ENCODE measurements at places on chromosomes 16 and 17.

- no peak for DNase-seq
Observed at GRCh38 chr16:83792391-83792790, 15.4 kb upstream of the HSBP1 start.

- no peak for DNase-seq
Observed at GRCh38 chr17:82302568-82302963, 14.8 kb downstream of the CD7 start.

DNA sequence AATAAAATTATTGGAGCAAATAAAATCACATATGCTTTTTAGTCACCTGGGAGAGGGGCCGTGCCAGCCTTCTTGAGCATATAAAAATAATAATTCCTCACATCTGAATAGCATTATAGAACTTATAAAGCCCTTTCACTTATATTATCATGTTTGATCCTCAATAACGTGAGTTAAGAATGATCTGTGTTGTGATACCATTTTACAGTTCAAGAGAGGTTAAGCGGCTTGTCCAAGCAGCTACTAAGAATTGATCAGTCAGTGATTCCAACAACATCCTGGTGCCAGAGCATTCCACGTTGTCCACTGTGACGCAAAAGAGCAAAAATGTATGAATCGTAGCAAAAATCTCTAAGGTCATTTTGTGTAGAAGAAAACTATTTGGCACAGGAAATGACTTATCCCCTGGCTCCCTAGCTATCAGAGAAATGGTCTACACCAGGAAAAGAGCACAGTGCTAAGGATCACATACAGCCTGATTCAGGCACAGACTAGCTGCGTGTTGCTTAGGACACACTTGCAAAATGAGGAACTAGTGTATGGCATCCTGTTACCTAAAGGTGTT is 33.0 kb downstream of the ANKFN1 start:
- peak; percentile 71 for DNase-seq

DNA sequence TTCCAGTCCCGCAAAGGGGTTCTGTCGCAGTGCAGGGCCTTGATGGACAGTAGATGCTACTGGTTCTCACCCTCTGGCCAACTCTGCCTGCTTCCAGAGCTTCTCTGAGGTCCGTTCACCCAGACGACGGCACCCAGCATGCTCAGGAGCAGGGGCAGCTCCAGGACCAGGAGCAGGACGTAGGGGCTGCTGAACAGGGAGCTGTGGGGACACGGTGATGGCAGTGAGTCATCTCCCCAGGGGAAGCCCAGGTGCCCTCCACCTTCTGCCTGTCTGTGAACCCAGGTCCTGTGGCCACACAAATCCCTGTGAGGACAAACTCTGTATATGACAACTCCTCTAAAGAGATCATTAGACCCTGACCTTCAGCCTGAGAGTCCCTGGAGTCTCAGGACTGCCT is 3.4 kb upstream of the CD300C start:
- DNase-seq = no peak

GRCh38 chr17:57425903-57426880 is 169.9 kb downstream of the MSI2 start:
- no peak for DNase-seq

DNA sequence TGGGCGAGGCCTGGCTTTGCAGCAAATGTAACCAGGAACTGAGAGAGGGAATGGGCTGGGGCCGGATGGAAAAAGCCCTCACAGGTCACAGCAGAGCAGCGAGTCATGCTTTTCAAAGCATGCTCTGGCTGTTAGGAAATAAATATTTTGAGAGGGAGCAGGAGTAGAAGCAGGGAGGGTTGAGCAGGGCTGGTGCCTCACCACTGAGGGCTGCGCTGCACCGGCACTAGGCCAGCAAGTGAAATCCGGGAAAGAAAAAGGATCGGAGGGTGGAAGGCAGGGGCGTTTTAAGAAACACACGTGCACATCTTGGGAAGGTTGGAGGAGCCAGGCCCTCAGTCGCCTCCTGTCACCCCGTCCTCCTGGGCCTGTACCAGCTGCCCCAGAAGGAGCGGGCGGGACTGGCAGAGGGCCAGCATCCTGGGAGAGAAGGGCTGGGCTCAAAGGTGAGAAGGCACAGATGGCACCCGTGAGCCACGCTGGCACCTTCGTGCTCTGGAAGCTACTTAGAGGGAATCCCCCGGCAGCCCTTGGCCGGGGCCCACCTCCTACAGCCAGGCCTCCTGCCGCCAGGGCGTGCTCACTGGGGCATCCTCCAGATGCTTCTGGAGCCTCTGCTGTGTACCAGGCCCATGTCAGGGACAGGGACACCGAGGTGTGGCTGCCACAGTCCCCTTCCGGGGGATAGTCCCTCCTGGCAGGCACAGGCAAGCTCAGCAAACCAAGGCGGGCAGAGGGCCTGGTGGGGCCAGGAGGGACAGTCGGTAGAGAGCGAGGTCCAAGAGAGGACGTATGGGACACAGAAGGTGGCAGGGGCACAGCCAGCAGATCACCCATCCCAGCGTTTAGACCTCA is 71.5 kb upstream of the PLCG2 start:
- no peak for DNase-seq

Data from trophoblast cell (in vitro differentiated cells and primary cell).